ENCODE measurements at places on chromosomes 3 and 15.

DNA sequence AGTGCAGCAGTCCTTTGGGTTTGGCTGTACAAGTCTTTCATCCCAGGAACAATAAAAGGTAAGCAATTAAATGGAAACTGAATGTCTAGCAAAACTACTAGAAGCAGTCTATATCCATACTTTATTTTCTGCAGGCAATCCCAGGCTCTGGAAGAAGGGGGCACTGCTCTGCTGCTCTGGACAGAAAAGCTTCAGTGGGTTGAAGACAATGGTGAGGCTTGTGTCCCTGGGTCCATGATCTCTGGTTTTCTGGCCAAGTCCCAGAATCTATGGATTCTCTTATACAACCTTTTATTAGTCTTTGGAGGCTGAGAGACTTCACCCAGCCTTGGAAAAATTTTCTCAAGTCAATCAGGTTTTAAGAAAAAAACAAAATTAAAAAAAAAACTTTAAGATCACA, 35.6 kb downstream of the SCAP start:
- DNase-seq: no peak

GRCh38 chr3:151468284-151468917, 7.5 kb upstream of the IGSF10 start:
- DNase-seq: no peak

DNA sequence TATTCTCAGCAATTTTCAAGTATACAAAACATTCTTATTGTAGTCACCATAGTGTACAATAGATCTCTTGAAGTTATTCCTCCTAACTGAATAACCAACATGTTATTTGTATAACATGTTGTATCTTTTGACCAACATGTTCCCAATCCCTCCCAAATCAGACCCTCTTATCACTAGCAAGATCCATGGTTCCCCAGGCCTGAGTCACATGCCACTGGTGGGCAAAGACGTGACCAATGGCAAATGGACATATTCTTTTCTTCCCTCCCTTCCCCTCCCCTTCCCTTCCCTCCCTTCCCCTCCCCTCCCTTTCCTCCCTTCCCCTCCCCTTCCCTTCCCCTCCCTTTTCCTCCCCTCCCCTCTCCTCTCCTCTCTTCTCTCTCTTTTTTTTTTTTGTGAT, 45.4 kb downstream of the AMOTL2 start:
- DNase-seq: no peak

DNA sequence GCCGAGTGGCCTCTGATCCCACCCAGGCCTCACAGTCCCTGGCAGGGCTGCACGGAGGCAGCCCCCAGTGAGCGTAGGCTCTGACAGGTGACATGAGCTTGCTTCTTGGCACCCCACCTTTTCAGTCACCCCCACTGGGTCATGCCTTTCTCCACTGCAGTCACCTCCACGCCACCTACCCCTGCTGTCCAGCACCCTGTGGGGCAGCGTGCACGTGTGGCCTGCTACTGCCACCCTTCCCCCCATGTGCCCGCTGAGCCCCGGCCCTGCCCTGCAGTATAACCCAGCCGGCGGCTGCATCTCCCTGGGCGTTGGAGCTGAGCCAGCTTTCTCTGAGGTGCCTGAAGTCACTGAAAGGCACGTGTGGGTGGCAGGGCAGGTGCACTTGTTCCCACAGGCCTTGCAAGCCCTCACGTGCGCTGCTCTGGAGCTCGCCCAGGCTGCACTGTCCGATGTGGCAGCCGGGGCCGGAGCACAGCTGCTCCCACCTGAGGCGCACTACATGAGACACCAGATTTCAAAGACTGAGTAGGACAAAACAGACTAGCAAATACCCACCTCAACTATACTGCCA, 65.6 kb downstream of the NIPA2 start:
- no peak for DNase-seq

- DNase-seq: no peak
These were observed 163.6 kb downstream of the KCNMB2 start for GRCh38 chr3:178699810-178700209.

GRCh38 chr3:126340081-126340511, 17.1 kb downstream of the KLF15 start:
- no peak for DNase-seq

- no peak for DNase-seq
These were observed 602.6 kb downstream of the PYDC2 start for GRCh38 chr3:192063570-192063969.

DNA sequence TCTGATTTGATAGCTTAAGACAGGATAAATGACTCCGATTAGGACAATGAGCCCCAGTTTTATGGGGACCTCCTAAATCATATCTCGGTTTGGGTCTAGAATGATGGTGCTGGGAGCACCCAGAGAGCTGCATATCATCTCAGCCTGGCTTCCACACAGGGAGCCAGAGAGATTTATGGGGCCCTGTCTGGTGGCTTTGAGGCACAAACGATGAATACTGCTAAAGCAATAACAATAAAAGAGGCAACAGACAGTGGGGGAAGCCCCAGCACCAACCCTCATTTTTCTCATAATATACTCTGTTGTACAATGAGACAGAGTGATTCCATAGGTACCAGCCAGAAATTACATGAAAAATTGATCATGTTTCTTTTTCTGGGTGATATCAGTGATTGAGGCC, 889.0 kb upstream of the CFAP20DC start:
- DNase-seq: no peak

- DNase-seq: no peak
These were observed 154.0 kb downstream of the FMN1 start for GRCh38 chr15:33040496-33040895.

DNA sequence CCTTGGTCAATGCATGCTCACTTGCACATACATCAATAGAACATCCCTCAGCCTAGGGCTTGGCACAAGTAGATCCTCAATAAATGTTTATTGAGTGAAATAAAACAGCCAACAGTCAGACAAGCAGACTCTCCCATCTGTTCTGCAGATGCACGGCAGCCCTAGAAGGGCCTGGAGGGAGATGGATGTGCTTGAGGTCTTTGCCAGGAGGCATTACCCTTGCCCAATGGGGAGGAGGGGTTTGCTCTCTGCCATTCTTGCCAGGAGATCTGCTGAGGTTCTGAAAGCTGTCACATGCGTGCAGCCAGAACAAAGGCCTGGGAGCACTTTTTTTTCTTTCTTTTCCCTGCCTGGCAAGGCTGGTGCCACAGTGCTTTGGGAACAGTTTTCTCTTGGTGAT, 349.3 kb upstream of the THRB start:
- DNase-seq: no peak

GRCh38 chr3:14336749-14337598, 65.4 kb upstream of the SLC6A6 start:
- DNase-seq: no peak

GRCh38 chr3:50302095-50303012, 1.0 kb downstream of the HYAL1 start:
- DNase-seq: no peak

DNA sequence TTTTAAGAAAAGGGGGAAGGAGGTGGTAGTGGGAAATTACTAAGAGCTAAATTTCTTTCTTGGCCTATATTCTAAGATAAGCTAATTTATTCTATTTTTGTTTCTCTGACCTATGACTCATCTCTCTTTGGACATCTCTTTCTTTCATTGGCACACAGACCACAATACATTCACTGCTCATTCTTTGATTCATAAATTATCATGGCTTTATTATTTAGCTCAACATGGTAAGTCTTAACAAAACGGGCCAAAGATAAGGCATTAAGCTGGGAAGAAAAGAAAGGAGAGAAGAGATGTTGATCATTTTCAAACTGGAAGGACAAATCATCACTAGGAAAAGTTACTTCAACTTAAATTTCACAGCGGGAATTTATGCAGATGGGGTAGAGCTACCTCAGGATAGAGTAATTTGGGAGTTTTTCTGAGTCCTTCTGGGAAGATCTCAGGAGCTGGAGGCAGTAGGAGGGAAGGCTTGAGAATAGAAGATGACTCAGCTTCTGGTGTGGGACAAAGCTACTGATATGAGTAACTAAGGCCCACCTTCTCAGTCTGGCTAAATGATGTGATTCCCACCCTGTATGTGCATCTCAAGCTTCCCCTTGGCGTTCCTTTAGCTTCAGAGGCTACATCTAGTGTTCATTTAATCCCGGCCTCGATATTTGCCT, 7.5 kb upstream of the ALCAM start:
- no peak for DNase-seq

- no peak for DNase-seq
These were observed 36.8 kb upstream of the NIT2 start for GRCh38 chr3:100297784-100298183.

DNA sequence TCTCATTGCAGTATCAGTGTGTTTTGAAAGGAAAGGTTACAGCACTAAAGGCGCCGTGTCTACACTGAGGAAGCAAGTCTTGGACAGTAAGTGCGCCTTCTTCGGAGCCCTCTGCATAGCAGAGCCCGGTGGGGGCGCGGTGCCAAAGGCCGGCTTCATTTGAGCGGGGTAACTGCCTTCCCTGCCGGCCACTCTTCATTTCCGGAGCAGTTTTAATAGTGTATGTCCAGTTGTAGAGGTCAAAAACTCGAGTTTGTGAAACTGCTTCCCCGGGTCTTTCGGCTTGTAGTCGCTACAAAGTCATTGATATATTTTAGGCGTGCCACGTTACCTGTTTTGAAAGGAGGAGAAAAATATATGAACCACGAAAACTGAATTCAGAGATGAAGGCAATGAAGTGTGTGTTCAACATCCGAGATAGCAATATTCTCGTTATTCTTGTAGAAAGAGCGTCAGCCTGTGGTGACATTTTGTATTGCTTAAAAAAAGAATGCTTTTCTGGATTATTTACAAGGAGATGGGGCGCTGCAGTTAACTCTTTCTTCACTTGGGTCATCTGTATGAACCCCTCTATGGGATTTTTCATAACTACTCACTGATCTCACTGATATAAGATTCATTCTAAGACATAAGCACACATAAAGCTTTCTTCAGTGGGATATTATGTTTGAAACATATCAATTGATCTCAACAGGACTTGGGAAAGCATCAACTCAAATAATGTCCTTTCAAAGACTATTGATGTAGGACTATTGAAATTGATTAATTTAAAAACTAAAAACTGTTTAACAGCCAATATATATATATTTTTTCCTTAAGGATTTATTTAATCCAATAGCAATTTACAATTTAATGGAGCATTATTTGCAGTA, 3.0 kb downstream of the ALCAM start:
- no peak for DNase-seq

- no peak for DNase-seq
These were observed 19.8 kb downstream of the PRR23E start for GRCh38 chr3:127212711-127213110.

DNA sequence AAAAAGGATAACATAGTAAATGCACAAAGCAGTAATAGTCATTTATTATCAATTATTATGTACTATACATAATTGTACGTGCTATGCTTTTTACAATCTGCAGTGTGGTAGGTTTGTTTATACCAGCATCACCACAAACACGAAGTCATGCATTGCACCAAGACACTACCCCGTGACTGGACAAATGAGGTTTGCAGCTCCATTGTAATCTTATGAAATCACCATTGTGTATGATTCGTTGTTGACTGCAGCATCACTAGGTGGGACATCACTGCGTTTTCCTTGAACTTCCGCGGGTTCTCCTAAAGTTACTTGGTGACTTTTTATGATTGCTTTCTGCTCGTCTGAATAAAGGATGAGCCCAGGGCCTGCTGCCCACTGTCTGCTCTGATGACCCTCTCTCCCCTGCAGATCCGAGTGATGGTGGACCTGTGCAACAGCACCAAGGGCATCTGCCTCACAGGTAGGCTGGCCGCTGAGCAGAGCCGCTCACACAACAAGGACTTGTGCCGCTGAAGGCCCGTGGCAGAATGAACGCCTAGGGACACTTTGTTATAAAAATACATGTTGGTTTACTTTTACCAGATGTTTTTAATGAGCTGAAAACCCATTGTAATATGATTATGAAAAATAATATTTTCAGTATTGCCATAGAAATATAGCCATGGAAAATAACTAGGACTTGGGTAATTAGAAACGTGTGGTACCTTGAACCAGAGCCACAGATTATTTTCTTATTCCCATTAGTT, 35.8 kb downstream of the GLDN start:
- no peak for DNase-seq

DNA sequence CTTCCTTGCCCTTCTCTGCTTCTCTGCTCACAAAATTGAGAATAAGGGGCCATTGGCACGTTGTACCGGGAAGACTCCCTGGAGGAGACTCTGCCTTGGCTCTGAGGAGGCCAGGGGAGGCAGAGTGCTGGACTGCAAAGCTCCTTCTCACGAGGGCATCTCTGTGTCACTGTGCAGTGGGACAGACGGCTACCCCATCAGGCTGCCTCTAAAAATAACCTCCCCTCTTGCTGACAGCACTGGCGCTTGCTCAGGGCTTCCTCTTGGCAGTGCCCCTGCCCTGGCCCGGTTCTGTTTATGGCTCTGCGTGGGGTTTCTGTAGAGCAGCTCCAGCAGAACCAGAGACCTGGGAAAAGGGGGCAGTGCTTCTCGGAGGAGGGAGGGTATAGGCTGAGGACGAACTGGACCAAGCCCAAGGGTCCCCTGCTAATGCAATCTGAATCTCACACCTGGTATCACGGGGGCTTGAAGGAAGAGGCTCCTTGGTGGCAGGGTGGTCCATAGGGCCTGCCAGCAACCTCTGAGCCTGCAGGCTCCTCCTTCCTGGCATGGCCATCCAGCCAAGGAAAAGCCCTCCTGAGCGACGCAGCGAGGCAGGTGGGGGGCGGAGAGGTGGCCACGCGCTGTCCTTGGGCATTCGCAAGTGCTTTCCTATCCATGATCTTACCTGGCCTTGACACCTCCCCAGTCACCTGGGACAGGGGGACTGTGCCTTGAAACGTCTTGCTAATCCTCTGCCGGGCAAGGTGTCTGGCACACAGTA, 63.3 kb upstream of the TLE3 start:
- DNase-seq: no peak

DNA sequence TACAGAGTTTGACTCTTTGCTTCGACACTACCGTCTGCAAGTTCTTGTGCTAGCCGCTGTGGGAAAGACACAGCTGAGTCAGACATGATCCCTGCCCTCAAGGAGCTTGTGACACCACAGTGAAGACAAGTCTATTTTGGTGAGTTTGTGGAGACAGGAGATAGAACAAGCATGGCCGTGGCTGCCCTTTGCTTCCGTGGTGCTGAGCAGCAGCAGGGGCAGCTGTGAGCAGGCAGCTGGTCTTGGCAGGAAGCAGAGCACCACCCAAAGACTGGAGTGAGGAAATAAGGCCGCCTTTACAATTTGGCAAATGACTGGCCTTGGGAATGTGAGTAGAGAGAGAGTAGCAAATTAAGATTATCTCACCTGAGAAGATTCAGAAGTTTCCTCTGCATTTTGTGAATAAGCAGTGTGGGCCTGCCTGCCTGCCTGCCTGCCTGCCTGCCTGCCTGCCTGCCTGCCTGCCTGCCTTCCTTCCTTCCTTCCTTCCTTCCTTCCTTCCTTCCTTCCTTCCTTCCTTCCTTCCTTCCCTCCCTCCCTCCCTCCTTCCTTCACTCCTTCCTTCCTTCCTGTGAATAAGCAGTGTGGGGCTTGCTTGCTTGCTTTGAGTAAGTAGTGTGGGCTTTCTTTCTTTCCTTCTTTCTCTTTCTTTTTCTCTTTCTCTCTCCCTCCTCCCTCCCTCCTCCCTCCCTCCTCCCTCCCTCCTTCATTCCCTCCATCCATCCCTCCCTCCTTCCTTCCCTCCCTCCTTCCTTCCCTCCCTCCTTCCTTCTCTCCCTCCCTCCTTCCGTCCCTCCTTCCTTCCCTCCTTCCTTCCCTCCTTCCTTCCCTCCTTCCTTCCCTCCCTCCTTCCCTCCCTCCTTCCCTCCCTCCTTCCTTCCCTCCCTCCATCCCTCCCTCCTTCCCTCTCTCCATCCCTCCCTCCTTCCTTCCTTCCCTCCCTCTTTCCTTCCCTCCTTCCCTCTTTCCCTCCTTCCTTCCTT, 1.6 kb upstream of the GCNT3 start:
- no peak for DNase-seq
